ENCODE measurements at places on chromosomes 5 and 9.

DNA sequence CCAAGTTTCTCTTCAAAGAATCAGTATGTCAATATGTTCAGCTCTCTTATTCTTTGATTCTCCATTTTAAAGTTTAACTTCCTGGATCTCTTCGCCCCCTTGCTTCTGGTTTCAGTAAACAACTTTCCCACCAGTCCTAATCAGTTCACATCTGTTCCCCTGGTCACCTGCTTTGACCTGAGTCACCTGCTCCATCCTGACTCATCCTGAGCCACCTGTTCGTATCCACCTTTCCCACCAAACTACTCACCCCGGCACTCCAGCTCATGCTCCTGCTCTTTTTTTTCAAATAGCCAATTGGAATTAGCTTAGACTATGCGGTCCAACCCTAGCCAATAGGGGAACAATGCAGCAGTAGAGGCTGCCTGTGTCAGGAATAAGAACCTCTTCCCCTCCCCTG is 23.6 kb upstream of the CSF1R start:
- no peak for DNase-seq

DNA sequence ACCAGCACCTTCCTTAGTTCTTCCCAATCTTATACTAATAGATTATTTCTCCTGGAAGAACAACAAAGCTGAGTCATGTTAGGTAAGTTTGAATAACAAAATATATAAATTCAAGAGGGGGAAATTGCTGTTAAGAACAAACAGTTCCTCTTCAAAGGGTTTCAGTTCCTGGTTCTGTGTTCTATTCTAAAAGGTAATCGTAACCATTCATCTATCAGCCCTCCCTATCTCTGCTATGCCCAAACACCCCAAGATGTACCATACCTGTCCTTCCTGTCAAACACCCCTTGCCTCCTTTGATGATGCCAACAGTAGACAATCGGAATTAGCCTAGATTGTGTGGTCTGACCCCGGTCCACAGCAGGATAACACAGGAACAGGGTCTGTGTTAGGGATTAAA is 4.2 kb upstream of the RNF180 start:
- no peak for DNase-seq

- DNase-seq: no peak
Observed at GRCh38 chr5:8553364-8553763, 684.4 kb downstream of the MTRR start.

DNA sequence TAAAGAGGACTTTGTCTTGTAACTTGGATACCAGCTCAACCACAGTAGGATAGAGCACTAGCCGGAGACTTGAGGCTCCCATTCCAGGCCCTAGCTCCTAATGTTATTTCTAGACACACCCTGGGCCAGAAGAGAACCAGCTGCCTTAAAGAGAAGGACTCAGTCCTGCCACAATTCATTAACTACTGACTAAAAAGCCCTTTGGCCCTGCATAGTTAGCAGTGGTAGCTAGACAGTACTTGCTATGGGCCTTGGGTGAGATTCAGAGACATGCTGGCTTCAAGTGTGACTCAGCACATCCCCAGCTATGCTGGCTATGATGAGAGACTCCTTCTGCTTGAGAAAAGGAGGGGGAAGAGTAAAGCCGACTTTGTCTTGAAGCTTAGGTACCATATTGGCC is 47.3 kb downstream of the TMEM167A start:
- DNase-seq: peak; percentile 50

DNA sequence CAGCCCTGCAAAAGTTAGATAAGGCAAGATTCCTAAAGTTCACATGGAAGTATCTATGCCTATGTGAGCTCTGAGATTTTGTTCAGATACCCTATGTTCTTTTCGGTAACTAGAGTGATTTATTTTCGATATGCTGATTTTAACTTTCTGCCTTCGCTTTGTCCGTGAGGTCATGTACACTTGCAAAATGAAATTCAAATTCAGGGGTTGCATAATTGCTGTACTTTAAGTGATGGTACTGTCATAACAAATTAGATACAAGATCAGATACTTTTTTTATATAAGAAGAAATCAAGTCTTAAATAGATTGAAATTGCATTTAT is 350 bp upstream of the ECPAS start:
- peak; percentile 57 for DNase-seq

DNA sequence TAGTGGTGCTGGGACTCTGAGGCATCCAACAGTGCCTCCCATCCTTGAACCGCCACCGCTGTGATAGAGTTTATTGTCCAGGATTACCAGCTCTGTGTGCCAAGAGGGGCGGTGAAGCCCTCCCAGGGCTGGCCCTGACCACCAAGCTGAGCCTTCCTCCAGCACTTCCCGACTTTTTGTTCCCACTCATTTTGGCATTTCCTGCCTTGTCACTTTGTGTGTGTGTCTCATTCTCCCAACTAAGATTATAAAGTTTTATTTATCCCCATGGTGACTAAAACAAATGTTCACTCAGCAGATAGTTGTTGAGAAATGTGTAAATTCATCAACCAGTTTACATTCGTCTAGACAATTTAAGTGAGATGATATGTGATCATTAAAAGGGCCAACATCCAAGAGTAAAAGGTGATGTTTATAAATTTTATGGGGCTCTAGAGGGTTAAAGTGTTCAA is 2.5 kb downstream of the F2R start:
- no peak for DNase-seq

DNA sequence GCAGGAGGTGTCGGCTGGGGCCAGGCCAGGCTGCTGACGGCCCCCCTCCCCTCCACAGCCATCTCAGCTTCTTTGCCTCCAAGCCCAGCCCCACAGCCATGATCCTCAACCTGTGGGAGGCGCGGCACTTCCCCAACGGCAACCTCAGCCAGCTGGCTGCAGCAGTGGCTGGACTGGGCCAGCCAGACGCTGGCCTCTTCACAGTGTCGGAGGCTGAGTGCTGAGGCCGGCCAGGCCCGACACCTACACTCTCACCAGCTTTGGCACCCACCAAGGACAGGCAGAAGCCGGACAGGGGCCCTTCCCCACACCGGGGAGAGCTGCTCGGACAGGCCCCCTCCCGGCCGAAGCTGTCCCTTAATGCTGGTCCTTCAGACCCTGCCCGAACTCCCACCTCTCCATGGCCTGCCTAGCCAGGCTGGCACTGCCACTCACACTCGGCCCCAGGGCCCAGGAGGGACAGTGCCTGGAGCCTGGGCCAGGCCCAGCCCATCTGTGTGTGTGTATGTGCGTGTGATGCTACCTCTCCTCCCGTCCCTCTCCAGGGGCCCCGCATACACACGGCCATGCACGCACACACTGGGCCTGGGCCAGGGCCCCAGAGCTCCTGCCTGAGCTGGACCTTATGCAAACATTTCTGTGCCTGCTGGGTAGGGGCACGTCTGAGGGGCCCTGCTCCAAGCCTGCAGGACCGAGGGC is 19.3 kb downstream of the HK3 start:
- no peak for DNase-seq

GRCh38 chr9:80890124-80890523 is 799.2 kb downstream of the TLE1 start:
- DNase-seq: no peak

- DNase-seq: no peak
Observed at GRCh38 chr5:173178369-173178910, 34.1 kb downstream of the BNIP1 start.

DNA sequence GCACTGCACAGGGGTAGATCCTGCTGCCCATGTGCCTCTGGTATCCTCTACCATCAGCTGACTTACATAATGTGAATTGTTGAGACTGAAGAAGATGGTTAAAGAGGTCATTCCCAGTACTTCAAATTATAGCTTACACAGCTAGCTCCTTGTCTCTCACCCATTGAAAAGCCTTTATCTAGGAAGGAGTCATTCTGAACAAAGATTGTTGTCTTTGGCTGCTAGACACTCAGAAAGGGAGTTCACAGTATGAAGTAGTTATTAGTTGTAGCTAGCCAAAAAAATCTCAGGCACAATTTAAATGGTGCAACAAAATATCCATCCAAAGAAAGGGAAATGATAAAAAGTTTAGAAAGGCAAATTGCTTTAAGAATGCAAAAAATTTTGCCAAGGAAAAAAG is 102.0 kb upstream of the NREP start:
- DNase-seq: peak; percentile 19

DNA sequence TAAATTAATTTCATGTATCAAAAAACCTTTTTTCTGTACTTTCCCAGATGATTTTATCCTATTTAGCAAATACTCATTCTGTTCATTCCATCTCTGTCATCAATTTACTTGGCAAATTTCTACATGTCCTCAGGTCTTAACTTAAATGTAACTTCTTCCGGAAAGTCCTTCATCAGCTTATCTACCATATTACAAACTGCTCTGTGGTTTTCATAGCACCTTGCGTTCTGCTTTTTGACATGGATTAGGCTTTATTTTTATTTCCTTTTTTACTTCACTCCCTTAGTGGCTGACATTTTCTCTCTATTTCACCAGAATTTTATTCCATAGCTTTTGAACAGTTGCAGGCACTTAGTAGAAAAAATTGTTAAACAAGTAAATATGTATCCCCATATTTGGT is 1040.8 kb downstream of the TAF11L14 start:
- no peak for DNase-seq

- no peak for DNase-seq
Observed at GRCh38 chr5:111847052-111847925, 90.3 kb upstream of the NREP start.

DNA sequence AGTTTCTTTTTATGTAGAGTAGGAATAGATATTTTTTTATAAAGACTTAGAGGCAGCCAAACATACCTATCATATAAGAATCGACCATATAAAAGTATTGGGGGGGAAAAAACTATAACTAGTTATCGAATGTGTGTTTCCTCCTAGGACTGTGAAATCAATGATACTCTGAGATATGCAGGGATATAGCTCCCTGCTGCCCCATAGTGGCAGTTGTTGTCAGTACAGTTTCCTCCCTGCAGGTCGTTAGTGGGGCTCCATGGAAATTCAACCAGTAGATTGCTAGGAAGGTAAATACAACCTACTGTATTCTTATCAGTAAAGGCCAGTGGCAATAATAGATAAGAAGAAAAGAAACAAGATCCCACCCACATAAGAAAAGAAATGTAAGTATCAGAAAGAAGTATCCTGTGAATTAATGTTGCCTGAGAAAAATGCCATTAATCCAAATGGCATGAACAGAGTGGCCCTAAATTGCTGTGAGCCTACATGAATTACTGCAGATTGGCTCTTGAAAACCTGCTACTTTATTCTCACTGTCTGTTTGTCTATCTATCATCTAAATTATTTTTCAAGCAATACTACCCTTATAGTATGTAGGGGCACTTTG is 136.9 kb upstream of the FBN2 start:
- DNase-seq: peak; percentile 43

- DNase-seq: no peak
Observed at GRCh38 chr5:179154991-179155955, 95.1 kb downstream of the ZNF354C start.

DNA sequence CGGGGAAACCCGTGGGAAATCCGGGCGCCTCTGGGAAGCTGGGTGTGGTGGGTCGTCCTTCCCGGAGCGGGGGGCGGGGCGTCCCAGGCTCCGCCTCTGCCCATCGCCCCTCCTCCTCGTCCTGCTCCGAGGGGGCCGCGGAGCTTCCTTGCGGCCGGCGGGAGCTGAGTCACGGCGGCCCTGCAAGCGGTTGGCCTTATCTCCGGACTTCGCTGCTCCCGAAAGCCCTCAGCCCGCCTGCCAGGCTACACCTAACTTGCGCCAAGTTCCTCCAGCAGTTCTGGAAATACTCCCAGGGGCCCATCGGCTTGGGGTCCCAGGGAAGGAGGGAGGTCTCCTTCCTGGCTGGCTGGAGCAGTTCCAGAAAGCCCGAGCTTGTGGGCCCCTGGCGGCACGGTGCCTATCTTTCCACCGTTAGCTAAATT is 54.1 kb upstream of the CDKN2AIPNL start:
- DNase-seq: peak; percentile 80
